Activated T-cell treated with anti-CD3 and anti-CD28 coated beads, Interleukin-2, amount 50 U/mL, for 24 hours (primary cell): ENCODE measurements at places on chromosomes 7 and 10.

- DNase-seq = no peak
Measured at GRCh38 chr10:102241032-102241443, 274 bp downstream of the PITX3 start.

GRCh38 chr7:11540271-11540761 is 291.7 kb downstream of the THSD7A start:
- no peak for DNase-seq

DNA sequence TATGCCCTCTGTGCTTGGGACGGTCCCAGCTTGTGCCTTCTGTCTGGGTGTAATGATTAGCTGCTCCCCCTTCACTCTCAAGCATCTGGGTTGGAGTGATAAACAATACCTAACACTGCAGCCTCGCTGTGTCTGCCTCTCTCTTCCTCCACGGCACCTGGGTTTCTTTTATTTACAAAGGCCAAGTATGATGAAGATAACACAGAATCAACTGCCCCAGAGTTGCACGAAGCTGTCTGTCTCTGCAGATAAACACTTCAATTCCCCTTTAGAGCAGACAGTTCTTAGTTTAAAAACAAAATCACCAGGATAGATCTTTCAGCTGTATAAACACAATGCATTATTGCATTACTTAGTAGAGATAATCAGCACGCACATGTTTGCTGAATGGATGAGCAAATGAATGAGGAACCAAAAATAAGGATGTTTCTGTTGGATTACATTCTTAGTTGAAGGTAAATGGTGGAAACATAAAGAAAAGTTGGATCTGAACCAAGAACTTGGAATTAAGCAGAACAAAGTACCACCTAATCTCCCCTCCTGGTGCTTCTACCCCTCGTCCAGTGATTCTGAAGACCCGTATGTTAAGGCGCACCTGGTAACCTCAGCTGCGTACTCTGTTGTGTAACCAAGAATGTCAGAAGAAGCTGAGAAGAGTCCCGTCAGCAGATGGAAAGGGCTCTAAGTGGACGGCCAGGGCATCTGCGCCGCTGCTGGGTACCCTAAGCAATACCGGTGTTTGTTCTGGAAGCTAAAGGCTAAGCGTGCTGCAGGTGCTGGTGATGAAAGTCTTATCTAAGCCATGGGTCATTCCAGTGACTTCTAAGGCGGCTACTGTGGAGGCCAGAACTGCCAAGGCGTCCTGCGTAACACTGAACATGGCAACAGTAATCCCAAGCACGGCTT is 26.6 kb downstream of the INSIG1 start:
- DNase-seq = no peak

DNA sequence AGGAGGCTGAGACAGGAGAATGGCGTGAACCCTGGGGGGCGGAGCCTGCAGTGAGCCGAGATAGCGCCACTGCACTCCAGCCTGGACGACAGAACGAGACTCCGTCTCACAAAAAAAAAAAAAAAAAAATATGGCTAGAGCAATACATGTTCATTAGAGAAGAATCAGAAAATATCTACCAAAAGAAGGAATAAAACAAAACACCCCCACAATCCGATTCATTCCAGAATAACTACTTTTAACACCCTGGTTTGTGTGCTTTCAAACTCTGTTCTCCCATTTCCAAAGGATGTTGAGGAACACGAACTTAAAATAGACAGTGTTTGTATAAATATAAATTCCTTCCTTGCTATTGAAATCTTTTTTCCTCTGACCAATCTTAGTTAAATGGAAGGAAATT is 6.5 kb downstream of the PDSS1 start:
- no peak for DNase-seq

DNA sequence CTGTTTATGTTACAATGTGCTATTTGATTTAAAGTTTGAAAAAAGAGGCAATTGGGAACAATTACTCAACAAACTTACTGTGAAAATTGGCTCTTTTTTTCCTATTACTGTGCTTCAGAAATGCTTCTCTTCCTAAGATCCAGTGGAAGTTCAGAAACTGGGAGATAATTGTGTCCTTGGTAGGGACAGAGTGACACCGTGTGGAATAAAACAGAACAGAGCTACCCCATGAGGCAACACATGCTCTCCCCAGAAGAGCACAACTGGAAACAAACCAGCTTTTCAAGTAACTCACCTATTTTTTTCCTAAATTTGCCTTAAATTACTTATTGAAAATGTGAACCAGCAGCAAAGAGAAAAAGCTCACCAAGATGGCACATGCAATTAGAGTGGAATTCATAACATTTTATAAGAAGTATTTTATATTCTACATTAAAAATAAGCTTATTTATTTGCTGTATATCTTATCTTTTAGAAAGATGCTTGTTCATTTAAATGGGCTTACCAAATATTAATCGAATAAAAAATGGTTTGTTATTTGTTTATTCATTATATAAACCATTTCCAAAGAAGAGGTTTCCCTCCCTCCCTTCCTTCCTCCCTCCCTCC is 346.1 kb upstream of the ANKRD30A start:
- DNase-seq = no peak

DNA sequence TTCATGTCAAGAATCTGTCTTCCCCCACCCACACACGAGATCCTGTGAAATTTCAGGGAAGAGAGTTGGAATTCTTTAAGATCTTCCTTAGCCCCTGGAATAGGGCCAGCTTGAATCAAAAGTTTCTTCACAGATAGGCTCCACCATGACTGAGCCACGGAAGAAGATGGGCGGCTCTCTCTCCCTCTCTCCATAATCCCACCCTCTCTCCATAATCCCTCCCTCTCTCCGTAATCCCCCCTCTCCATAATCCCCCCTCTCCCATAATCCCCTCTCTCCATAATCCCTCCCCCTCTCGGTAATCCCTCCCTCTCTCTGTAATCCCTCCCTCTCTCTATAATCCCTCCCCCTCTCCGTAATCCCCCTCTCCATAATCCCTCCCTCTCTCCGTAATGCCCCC is 20.4 kb downstream of the SHH start:
- no peak for DNase-seq
